D341Med (cell line): ENCODE measurements at places on chromosomes 16 and 17.

GRCh38 chr16:69040144-69040909 is 65.1 kb upstream of the HAS3 start:
- DNase-seq = no peak

- no peak for DNase-seq
Measured at GRCh38 chr16:47858333-47858982, 297.3 kb downstream of the ABCC12 start.

GRCh38 chr17:71286625-71287024 is 834.2 kb upstream of the SOX9 start:
- no peak for DNase-seq

- no peak for DNase-seq
Measured at GRCh38 chr16:78866521-78866920, 734.0 kb downstream of the MAF start.

DNA sequence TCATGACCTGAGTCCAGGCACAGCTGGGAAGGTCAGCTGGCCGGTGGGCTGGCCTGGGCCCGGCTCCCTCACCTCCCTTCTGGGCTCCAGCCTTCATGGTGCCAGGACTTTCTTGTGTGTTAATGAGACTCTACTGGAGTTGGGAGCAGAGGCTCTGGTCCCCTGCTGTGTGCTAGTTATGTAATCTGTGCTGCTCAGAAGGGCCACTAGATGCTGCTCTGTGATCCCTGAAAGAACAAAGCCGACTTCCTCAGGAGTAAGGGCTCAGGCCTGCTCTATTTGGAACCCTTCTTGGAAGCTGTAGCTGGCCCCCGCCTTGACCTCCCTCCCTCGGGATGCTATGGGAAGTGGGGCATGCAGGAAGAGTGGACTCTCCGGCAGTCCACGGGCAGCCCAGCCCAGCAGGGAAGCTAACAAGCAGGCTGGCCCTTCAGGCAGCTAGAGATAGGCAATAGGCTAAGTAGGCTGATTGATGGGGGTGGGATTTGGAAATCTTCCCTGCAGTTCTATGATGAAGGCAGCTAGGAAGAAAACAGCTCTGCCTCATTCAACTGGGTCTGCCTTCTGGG is 3.3 kb upstream of the CDK5R1 start:
- DNase-seq = peak; percentile 87

GRCh38 chr17:81091774-81092517 is 57.0 kb downstream of the BAIAP2 start:
- no peak for DNase-seq

DNA sequence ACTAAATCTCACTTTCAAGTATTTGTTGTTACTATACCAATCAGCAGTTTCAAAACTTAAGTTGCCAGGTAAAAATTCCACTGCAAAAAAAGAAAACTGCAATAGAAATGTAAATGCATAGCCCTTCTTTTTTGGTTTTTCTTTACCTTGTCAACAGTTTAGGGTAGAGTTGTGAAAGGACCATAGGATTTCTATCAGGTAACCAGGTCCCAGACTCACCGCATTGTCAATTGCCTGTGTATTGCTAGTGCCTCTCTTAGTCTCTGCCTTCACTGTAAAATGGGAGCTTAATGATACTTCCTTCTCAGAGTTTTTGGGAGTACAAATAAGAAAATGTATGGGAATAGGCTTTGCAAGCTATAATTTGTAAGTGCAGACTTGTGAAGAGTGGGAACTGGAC is 145.0 kb downstream of the FTO start:
- DNase-seq = no peak

- no peak for DNase-seq
Measured at GRCh38 chr16:68921637-68922036, 78.3 kb downstream of the TANGO6 start.

DNA sequence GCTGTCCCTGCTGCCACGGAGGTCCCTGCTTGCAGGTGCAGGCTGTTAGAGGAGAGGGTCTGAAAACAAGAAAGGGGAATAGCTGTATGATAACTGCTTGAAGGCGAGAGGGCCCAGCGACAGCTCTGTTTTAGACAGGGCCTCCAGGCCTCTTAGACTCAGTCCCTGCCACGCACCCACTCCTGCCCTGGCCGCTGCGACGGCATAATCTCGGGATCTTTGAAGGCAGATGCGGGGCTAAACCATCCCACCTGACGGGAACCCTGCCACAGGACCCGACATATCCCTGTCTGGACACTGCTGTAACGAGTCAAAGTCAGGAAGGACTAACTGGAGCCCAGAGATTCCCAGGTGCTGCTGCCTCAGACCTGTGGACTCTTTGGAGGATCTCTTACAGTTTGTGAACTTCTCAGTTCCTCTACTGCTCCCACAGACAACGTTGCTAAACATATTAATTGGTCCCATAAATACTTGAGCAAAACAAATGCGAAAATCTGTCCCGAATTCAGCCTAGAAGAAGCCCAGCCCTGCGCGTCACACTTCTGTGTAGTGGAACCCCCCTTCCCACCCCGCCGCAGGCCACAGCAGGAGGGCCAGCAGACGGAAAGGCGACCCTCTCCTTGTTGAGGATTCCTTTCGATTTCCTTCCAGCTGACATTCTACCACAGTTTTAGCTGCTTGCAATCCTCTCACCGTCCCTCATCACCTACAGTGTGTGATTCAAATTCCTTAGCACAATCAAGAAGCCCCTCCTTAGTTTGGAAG is 998 bp upstream of the TMEM11 start:
- DNase-seq = peak; percentile 62

- DNase-seq = no peak
Measured at GRCh38 chr17:50132104-50132794, 2.3 kb upstream of the SAMD14 start.

DNA sequence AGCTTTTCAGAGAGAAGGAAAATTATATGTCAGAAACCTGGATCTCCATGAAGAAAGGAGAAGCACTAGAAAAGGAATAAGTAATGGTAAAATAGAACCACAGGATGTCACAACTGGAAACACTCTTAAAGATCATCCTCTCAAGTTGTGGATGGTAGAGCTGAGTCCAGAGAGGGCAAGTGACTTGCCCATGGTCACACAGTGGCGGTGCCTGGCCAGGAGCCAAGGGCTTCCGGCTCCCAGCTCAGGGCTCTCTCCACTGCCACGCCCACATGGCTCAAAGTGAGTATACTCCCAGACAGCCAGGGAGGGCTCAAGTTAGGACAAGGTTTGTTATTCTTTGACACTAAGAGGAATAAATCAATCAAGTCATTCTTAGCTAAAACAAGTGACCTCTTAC is 159.8 kb downstream of the COPRS start:
- no peak for DNase-seq

- DNase-seq = peak; percentile 40
Measured at GRCh38 chr17:57999496-58000017, 7.5 kb downstream of the SRSF1 start.

GRCh38 chr16:89691231-89691985 is 4.9 kb downstream of the CDK10 start:
- DNase-seq = no peak

DNA sequence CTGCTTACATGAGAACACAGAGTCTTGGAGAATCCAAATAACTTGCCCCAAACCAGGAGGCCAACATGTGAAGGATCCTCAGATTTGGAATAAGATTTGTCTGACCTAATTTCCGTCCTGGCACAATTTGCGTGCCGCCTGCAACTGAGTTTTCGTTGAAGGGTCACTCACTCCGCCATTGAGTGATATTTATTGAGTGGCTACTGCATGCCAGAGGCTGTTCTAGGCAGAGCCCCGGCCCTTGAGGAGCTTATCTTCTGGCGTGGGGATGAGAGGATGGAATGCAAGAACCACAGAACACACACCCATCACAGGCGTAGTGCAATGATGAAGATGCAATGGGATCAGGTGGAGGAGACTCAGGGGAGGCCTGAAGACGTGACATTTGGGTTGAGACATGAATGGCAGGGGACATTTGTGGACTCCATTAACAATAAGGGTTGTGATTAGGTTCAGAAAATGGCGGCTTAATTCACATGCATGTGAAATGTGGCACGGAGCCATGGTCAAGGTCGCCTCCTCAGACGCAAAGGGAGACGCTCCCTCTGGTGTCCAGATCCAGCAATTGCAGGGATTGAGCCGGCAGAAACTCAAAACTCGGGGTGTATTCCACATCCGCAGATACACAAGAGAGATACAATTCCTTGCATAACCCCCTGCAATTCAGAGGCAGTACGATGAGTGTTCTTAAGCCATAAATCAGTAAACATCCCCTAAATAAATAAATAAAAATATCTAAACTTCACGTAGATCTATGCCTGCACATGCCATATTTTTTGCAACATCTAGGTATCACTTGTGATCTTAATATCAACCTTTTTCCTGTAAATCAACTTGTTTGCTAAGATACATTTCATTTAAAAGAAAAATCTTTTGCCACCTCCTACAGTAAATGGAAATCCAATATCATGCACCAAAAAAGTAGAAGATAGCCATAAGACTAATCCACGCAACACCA is 57.9 kb upstream of the CACNG4 start:
- peak; percentile 88 for DNase-seq

GRCh38 chr16:8530752-8531384 is 59.4 kb downstream of the TMEM114 start:
- DNase-seq = no peak

- DNase-seq = no peak
Measured at GRCh38 chr16:19265380-19265930, 20.1 kb upstream of the CLEC19A start.

DNA sequence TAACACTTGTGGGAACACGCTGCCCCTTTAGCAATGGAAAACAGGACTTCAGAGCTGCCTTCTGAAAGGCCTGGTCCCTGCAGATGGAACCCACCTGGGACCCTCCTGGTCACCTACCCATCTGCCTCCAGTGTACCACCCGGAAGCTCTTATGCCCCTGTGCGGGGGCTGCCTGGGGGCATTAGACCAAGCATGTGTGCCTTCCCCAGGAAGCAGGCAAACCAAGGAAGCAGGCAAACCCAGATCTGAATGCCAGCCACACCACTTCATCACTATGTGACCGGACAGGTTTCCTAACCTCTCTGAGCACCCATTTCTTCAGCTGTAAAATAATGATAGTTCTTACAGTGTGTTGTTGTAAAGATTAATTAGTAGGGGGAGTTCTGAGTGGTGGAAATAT is 20.8 kb upstream of the LRRC37A3 start:
- no peak for DNase-seq

- no peak for DNase-seq
Measured at GRCh38 chr16:85372627-85373372, 240.3 kb upstream of the GSE1 start.

DNA sequence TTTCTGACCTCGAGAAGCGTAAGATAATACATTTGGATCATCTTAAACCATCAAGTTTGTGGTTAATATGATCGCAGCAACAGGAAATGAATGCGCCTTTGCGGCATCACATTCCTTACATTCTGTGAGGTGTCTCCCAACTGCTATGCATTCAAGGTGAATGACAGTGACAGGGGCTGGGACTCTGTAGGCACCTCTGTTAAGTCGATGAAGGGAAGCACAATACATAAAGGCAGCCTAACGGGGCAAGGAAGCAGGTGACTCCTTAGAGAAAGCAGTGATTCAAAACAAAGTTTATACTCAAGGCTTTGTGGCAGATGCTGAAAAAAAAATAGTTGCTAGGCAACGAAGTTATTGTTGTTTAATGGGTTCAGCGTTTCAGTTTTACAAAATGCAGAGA is 21.6 kb upstream of the EVPL start:
- no peak for DNase-seq

- DNase-seq = no peak
Measured at GRCh38 chr17:67582673-67583081, 135.1 kb upstream of the NOL11 start.

GRCh38 chr17:21295036-21295952 is 10.8 kb downstream of the MAP2K3 start:
- peak; percentile 57 for DNase-seq

- no peak for DNase-seq
Measured at GRCh38 chr17:42456223-42457106, 2.2 kb upstream of the ATP6V0A1 start.

DNA sequence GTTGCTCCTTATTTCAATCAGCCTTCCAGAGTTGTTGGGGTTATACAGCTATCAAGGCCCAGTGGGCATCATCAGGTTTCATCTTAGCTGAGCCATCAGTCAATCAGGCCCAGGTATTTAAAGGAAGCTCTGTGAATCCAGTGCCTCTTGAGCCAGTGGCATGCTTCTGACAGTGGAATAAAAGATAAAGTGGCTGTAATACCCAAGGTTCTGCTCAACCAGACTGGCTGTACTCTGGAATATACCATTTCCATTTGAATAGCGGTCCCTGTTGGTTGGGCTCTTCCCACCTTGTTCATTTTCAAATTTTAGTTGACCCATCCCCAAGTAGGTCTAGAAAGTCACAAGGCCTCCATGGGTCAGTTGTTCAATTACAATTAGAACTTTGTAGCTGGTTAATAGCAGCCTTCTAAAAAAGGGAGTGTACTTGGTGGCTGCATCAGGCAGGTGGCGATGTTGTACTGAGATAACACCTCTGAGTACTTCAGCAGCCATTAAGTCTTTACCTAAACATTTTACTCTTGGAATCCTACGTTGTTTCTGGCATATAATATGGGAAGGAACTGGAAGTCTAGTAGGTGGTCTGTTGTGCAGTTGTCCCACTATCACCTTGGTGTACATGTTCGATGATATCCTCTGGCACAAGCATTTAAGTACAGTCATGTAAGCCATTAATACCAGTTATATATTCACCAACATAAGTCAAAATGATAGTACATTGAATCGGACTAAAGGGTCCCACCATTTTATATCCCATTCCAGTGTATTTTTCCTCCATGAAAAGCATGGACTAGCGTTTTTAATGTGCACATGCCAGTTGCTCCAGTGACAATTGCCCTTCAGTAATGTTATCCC is 294.1 kb downstream of the BCAS3 start:
- DNase-seq = peak; percentile 73

GRCh38 chr17:45144199-45145034 is 3.9 kb upstream of the HEXIM1 start:
- DNase-seq = peak; percentile 38

DNA sequence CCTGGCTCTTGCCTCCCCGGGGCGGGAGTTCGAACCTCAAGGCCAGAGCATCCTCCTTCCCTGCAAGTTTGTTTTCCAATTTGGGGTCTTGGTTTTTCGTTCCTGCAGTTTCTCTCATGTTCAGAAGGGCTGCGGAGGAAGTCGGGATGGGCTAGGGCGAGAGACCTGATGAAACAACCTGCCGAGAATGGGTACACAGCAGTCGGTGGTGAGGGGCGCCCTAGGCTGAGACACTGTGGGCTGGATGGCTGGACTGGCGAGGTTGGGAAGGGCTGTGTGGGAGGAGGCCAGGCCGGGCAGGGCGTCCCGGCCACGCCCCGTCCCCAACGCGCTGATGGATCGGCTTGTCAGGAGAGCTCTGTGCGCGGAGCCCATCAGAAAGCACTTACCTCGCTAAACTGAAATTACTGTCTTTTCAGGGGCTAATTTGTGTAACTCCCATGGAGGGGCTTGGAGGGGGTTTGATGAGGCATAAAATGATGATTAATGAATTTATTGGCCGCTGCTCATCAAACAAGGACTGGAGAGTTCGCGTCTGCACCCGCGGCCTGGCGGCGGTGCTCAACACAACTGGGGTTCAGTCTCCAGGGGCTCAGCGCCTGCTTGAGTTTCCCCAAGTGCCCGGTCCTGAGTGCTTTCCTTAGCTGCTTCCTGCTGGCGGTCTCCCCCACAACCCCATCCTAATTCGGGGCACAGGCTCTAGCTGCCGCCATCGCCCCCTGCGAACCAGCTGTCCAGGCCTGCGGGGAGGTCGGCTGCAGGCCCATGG is 9.0 kb downstream of the IRX5 start:
- no peak for DNase-seq

GRCh38 chr17:17710728-17711541 is 29.7 kb downstream of the RAI1 start:
- DNase-seq = no peak
